ELR (cell line): ENCODE measurements at places on chromosomes 3 and 15.

DNA sequence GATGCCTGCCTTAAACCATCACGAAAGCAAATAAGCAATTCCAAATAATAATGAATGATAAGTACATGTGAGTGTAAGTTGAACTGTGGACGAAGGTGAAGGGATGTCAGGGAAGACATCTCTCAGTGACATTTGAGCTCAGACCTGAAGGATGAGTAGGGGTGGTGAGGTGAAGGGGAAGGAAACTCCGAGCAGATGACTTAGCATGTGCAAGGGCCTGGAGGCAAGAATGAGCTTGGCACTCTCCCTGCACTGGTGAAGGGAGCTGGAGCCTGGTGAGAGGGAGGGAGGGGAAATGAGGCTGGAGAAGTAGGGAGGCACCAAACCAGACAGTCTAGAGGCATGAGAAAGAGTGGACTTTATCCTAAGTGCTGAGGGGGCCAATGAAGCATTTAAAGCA lies 84.3 kb downstream of the MTHFS start:
- no peak for DNase-seq

GRCh38 chr3:14941871-14942270 lies 5.5 kb upstream of the NR2C2 start:
- no peak for DNase-seq

GRCh38 chr3:128495435-128495970 lies 2.5 kb upstream of the GATA2 start:
- DNase-seq = no peak

DNA sequence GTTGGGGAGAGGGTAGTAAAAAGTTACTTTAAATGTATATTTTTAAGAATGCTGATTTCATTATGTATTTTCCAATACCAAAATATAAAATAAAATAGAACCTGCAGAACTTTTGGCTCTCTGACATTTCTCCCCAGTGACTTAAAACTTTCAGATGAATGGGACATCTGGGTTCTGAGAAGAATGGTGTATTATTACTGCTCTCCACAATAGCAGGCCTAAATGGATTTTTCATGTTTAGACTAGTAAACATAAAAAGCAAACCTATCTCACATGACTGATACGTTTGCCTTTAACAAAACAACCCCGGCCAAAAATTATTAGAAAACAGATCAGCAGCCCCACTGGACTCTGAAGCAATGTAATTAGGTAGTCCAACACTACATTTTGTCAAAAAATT lies 73.8 kb downstream of the FHIT start:
- no peak for DNase-seq

DNA sequence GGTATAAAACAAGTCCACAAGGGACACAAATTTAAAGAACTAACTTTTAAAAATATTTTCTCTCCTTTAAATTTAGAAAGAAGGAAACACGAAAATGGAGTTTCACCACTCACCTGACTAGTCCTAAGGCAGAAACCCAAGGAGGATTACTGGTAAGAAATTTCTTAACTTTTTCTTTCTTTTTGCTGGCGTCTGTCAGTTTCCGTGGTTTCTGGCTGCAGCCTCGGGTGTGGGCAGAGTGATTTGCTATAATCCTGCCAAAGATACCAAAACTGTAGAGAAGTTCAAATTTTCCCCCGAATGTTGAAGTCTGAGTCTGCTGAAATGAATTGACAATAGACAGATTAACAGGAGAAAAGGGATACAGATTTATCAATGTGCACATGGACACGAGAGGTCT lies 843.6 kb upstream of the ALCAM start:
- no peak for DNase-seq

DNA sequence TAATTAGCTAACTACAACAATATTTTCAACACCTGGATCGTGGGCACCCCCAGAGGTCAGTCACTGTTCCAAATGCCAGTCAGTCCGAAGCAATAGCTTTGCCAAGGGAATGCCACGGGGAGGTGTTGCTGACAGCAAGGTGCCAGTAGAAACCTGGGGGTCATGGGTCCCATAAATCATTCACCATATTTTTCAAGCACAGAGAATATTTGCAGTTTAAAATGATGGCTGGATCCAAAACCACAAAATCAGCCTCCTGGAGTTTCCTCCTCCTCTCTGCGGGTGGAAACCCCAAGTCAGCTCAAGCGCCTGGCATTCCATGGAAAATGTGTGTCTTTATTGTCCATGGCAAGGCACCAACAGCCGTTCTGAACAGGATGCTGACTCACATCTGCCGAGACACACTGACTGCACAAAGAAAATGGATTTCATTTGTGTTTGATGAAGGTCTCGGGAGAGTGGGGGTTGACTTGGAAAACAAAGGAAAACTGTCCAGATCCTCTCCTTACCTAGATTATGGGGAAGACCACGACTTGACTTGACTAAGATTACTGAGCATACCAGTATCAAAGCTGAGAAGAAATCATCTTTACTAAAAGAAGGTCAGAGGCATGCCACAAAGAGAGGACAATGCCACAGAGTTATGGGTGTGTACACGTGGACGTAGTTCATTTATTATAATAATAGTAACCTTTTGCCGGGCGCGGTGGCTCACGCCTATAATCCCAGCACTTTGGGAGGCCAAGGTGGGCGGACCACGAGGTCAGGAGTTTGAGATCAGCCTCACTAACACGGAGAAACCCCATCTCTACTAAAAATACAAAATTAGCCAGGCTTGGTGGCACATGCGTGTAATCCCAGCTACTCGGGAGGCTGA lies 26.4 kb downstream of the ANXA2 start:
- DNase-seq = peak; percentile 99

DNA sequence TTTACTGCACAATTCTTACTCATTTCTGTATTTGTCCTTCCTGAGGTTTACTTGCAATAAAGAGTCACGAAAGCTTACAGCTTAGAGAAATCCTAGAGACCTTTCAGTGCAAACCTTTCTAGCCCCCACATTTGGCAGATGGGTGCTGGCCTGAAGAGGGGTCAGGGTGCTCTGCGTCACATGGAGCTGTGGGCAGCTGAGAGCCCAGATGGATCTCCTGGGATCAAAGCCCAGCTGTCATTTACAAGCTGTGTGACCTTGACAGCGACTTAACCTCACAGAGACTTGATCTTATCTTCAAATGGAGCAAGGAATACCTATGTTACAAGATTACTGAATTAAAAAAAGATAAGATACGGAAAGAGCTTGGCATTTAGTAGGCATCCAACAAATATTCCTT lies 24.0 kb upstream of the RAF1 start:
- no peak for DNase-seq
